ENCODE measurements at places on chromosomes 11 and 22.

DNA sequence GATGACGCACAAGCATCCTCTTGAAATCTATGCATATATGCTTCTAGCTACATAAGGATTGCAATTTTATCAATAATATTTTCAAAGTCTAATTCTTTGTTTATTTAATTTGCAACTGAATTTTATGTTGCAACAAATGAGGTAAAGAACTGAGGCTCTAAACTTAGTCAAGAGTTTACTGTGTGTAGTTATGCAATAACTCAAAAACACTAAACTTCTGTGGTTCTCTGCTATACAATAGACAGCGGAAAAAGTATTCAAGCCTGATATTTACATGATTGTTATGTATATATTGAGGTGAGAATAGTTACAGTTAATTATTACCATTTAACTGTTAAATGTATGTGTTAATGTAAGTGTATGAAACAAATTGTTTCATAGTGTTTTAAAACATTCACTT, 32.9 kb downstream of the MSANTD4 start:
- no peak for DNase-seq

DNA sequence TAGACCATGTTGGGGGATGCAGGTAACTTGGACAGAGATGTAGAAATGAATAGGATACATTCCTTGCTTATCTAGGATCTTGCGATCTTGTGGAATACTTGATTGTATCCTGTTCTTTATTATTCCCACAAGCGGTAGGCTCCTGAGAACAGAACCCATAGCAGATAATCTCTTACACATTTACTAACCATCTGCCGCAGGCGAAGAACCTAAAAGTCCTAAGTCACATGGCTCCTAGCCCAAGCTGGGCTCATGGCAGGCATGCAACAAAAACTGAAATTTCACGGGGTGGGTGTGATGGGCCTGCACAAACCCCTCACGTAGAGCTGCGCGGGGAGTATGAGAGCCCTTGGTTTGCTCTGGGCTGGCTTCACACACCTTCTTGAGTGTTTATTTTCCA, 177.4 kb upstream of the NECTIN1 start:
- DNase-seq: no peak

DNA sequence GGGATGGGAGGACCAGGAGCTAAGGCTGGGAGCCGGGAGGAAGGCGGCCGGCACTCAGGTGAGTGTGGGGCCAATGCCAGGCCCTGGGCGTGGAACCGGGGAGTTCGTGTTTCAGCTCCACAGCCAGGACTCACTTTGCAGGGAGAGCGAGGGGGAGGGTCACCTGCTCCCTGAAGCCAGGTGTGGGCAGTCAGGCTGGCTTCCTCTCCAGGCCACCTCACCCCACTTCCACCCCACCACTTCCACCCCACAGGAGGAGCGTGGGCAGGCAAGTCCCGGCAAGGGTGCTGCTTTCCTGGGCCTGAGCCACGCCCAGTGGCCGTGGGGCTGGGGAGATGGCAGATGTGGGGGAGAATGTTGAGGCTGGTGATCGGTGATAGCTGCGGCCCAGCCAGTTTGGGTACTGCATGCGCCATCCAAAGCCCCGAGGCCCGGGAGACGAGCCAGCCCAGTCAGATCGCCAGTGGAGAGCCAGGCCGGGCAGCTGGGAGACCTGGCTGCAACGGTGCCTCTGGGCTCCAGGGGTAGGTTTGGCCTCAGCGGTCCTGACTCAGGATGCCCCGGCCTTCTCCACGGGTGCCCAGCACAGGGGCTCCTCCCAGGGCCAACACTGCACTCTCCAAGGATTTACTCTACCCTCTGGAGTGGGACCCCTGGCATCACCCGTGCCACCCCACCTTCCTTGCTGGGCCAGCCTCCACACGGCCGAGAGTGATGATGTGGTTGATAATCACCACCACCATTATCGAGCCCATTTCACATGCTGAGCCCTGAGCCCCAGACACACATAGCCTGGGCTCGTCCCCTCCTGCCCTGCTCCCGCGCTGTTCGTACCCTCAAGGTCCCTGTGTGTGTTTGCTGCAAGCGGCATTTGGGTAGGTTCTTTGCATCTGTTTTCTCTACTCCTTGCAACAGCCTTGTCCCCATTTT, 93.8 kb downstream of the WNT7B start:
- DNase-seq: no peak

DNA sequence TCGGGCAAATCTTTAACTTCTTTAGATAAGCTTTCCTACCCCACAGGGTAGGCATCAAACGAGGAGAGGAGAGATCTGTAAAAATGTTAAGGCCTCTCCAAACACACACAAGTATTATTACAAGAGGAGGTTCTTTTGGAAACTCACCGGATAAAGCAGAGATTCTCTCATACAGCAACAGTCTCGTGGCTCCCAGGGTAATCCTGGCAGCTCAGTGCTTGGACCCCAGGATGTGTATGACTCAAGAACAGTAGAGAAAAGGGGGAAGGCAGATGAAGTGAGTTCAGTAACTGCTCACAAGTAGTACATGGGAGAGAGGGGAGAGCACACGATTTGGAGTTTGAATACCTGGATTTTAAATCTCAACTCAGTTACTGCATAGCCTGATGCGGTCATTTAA, 120.9 kb downstream of the FEZ1 start:
- DNase-seq: no peak

DNA sequence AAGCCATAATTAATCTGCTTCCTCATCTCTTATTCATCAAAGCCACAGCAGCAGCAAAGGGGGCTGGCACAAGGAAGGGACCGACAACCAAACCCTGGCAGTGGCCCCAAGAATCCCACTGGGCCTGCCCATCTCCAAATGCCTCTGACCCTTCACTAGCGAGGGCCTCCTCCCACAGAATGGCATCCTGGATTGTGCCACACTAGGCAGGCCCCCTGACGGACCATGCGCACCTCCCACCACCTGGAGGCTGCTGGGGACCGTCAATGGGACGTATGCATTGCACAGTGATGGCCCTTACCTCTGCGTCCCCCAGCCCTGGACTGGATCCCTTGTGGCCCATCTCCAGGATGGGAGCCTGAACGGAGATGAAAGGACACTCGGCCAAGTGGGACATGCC, 4.1 kb upstream of the RTN4R start:
- no peak for DNase-seq

DNA sequence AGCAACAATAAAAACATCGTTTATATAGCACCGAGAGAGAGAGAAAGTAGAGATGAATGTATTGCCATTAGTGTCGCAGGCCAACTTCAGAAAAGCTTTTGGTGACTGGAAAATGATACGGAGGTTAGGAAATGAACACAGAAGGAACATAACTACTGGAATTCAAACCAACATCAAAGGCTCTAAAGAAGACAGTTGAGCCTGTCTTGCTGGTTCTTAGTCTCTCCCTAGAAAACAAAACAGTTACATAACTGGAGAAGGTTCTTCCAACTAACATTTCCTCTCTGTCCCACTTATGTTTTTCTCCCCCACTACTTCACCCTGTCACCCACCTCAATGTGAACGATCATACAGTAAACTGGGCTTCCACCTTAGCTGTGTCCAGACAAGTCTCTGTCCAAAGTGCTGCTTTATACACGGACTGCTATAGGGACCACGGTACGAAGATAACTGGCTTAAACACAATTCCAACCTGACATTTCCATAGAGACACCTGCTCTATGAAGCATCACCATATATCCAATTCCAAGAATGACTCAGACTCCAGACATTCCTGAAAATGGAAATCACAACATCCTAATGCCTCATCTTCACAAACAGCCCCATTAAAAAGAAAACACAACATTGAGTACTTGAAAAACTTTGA, 85.2 kb upstream of the ARHGAP32 start:
- DNase-seq: no peak

GRCh38 chr11:14702760-14703159, 59.2 kb downstream of the PDE3B start:
- DNase-seq: no peak

- DNase-seq: no peak
These were observed 377.3 kb downstream of the FAM181B start for GRCh38 chr11:82356316-82356715.

DNA sequence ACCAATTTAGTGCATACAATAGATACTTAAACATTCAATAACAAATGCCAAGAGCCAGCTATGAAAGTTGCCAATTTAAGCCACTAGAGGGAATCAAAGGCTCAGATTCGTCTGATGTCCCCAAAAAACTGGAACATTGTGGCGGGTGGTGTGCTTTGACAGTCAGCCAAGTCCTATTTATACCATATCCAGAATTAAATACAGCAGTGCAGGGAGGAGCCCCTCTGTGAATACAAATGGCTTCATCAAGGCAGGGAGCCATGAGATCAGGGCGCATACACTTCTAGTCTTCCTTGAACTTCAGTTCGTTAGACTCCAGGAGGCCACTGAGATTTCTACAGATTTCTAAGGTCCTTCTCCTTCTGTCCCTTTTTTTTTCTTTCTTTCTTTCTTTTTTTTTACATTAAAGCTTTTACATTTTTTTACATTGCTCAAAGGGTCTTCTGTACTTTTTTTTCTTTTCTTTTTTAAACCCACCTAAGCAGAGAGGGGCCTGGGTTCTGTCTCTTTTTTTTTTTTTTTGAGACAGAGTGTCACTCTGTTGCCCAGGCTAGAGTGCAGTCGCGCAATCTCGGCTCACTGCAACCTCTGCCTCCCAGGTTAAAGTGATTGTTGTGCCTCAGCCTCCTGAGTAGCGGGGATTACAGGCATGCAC, 41.5 kb upstream of the HSPA8 start:
- no peak for DNase-seq

DNA sequence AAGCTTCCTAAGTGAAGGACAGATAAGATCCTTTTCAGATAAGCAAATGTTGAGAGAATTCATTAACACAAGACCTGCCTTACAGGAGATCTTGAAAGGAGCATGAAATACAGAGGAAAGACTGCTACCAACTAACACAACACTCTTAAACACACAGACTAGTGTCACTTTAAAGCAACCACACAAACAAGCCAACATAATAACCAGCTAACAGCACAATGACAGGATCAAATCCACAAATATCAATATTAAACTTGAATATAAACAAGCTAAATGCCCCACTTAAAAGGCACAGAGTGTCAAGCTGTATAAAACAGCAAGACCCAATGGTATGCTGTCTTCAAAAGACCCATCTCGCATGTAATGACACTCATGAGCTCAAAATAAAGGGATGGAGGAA, 70.8 kb upstream of the HMGXB4 start:
- no peak for DNase-seq

DNA sequence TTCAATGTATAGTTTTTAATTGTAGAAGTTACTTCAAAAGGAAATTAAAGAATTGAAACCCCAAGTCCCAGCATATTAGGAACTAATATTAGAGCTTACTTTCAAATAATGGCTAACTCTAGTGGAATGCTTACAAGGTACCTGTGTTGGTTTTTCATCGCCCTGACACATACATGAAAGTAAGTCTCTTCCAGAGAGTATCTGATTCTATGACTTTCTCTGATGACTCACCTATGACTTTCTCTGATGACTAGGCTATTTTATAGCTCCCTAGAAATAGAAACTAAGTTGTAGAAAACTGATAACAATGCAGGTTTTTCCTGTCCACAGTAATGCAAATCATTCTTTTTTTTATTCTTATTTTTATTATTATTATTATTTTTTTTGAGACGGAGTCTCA, 33.6 kb upstream of the MMP7 start:
- no peak for DNase-seq

- no peak for DNase-seq
These were observed 49.9 kb downstream of the BTG4 start for GRCh38 chr11:111462329-111462728.

- DNase-seq: no peak
These were observed 33.0 kb downstream of the AHNAK start for GRCh38 chr11:62513626-62514025.

DNA sequence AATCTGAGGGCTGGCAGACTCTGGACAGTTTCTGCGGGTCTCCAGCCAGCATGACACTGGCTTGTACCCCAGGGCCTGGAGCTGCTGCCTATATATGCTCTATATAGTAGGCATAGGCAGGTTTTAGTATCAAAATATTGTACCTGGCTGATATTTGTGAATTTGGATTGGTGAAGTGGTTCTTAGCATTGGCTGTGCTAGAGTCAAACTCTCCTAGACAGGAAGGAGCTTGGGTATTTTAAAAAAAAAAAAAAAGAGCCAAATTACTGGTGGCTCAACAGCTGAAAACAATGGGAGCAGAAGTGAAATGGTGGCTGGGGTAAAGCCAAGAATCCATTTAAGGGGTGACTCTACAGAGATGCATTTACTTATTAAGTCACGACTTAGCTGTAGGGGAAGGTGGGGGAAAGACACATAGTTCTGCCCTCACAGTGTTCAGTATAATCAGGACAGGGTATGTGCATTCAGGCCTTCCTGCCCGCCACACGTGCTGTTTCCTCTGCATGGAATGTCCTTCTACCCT, 11.0 kb upstream of the MTFP1 start:
- DNase-seq: no peak

DNA sequence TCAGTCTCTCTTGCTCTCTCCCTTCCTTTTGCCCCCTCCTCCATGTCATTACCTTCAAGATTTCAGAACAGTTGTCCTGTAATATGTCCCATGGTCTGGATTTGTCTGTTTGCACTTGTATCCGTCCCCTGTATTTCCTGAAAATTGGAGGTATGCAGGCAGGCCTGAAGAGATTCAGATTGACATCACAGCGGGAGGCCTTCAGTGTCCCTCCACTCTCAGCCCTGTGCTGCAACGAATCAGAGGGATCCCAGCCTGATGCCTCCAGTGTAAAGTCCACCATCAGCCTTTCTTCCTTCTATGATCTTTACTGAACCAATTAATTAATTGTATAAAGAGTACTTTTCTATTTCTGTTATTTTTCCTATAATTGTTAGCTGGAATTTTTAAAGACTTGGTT, 57.3 kb downstream of the ELMOD1 start:
- no peak for DNase-seq

DNA sequence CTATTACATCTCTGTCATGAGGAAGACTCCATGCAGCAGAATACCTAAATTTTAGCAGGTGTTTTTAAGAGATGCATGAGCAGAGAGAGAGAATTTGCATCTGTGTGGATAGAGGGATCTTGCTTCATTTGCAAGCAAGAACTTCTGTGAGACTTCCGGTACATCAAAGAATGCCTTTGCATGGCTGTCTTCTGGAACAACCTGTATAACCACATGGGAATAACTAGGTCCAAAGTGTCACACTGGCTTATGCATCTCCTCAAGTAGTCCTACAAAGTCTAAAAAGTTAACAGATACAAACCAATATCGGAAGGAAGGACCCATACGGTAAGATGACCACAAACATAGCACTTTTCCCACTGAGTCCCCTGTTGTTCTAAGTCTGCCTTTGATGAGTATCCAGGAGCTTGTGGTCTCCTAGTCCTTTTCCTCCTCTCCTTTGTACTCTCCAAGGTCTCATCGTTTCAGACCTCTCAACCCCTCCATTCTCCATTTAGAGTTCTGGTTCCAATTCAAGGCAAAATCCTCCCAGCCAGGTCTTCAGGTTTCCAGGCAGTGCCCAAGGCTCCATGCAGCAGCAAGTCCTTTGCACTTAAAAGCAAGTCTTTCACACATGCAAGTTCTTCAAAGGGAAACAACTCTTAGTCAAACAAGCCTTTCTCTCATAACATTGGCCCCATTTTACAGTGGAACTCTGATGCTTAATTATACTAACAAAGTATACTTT, 581.7 kb upstream of the ARHGAP42 start:
- no peak for DNase-seq
